ENCODE measurements at places on chromosomes 16 and 17.
A peak's percentile ranks its signal among the peaks of the same experiment; 100 is the strongest.

DNA sequence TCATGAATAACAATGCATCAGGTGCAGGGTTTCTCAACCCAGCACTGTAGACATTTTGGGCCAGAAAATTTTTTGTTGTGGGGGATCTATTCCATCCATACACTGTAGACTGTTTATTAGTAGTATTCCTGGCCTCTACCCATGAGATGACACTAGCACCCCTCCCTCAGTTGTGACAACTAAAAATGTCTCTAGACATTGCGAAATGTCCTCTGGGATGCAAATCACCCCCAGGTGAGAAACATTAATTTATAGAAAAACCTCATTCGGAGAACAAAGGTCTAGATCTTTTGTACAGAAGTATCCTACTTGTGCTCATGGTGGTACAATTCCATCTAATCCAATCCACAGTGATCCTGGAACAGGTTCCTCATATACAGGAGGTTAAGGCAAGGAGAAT lies 4.3 kb downstream of the ADAT1 start:
- DNase-seq = no peak

DNA sequence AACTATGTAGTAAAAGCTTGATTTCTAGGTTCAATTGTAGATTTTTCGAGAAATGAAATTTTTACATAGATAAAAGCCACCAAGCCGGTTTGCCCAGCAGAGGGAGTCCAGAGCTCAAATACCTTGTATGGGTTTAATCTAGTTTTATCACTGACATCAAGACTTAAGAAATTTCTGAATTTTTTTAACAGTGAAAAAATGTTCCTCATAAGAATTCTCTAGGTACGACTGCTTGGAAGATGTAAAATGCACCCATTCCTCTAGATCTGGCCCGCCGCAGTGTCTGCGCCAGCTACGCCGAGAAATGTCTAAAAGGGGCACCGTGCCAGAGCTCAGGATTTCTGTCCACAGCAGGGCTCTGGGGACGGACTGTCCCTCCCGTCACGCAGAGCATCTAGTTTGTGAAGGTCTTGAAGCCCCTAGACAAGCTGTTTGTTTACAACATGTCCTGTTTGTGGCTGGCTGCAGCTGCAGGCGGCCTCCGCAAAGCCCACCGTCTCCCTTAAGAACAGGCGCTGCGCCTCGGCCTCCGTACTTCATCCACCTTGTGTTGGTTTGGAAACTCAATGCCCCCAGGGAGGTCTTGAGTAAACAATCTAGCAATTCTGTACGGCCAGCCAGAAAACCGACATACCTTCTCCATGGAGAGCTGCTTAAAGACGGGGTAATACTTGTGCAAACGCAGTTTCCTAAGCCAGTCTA lies 24.8 kb downstream of the MAP1LC3B start:
- DNase-seq = peak; percentile 69

DNA sequence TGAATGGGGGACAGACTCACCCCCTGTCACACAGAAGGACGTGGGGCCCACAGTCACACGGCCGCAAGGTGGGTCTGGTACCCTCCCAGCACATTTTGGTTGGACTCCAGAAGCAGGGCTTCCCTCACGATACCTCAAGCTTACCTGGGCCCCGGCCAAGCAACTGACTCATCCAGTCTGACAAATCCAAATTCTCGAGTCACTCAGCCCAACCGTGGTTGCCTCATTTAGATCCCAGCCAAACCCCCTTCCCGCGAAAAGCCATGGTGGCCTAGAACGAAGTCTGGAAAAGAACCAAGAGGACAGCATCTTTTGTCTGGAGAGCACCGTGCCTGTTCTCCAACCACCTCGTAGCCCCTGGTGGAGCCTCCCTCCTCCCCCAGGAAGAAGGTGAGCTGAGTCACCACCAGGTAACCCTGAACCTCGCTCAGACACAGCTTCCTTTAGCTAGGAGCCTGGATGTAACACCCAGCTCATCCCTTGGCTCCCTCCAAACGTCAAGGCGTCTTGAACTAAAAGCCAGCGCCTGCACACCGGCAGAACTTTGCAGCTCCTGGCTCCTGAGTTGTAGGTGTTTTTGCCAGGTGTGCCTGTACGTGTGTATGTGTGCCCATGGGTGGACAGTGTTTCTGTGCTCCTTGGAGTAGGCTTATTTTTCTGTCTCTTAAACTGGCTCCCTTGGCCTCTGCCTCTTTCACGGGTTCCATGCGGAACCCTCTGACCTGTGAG lies 78.9 kb downstream of the CMIP start:
- DNase-seq = no peak

- DNase-seq = peak; percentile 75
Measured at GRCh38 chr17:45948881-45949624, 50.0 kb upstream of the STH start.

DNA sequence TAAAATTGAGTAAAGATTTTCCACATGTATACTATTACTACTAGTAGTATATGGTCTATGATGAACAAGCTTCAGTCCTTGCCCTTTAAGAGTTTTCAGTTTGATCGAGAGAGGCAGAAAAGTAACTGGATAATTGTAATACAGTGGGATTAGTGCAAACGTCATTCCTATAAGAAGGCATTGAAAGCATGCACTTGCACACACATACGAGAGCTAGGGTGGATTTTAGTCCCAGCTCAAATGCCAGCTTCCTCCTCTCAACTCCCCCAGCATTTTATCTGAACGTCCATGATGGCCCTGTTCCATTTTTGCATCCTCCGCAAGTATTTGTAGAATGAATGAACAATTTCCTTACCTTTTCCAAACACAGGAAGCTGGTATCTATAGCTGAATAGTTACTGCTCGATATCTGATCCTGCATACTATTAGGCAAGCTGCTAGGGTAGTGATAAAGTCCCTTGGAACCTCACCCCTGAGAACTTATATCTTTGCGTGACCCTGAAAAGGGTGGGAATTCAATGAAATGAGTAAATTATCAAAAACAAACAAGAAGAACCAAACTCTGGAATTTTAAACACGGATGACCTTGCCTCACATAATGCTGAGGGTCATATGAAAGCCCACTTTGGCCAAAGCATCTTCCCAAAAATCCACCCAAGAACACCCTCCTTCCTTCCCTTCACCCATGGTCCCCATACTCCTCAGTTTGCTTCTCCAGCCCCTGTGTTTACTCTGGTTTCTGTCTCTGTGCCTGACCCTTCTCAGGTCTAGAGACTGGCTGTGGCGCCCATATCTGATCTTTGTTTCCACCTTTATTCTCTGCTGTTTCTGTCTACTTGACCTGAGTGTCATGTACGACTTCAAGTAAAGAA lies 60.5 kb downstream of the TMEM100 start:
- no peak for DNase-seq

DNA sequence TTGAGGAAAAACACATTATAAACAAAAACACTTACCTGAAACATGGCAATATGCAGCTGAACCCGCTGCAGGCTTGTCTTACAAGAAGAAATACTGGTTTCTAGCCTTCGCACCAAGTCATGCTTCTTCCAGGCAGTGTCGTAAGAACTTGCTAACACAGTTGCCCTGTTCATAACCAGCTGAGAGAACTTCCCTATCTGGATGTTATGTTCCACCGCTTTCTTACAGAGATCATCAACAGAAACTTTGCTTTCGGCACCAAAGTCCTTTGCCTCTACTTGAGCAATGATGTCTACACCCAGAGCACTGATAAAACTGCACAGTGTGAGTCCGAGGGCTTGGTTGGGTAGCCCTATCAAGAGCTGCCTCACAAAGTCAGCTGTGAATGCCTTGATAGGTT lies 27.9 kb upstream of the ARL6IP1 start:
- no peak for DNase-seq

- DNase-seq = peak; percentile 52
Measured at GRCh38 chr17:42750739-42751344, 6.0 kb upstream of the EZH1 start.

DNA sequence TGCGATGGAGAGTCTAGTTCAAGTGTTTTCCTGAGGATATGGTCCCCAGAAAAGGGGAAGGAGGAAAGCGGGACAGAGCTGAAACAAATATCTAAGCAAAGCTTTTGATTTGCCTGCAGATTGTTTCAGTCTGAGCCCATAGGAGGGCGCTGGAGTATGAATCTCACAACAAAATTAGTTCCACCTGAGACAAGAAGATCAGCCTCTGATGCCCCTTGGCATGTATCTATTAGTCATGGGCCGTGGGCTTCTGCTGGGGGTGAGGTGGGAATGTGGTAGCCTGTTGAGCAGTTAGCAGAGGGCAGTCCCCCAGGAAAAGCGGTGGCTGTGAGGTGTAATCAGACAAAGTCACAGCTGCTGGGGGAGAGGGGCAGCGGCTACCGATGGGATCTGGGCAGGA lies 446.9 kb downstream of the CA10 start:
- DNase-seq = no peak

DNA sequence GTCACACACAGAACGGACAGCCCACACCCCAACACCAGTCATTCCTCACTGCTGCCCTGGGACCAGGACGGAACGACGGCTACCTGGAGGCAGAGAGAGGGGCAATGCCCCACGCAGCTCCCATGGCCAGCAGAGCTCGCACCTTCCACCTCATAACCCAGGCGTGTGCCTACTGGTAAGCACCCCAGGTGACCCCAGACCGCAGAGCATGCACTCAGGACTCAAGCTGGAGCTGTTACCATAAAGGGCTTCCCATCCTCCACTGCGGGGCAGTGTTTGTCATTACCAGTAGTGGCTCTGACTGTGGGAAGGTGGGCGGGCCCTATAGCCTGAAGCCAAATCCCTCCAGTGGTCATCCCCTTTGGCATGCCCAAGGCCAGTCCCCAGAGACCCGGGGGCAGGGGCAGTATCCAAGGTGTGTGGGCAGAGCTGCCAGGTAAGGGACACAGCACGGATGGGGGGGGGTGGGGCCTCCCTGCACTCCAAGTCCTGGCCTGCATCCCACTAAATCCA lies 4.7 kb upstream of the BCAR1 start:
- no peak for DNase-seq

GRCh38 chr16:14325502-14326401 lies 254.6 kb downstream of the MRTFB start:
- no peak for DNase-seq

DNA sequence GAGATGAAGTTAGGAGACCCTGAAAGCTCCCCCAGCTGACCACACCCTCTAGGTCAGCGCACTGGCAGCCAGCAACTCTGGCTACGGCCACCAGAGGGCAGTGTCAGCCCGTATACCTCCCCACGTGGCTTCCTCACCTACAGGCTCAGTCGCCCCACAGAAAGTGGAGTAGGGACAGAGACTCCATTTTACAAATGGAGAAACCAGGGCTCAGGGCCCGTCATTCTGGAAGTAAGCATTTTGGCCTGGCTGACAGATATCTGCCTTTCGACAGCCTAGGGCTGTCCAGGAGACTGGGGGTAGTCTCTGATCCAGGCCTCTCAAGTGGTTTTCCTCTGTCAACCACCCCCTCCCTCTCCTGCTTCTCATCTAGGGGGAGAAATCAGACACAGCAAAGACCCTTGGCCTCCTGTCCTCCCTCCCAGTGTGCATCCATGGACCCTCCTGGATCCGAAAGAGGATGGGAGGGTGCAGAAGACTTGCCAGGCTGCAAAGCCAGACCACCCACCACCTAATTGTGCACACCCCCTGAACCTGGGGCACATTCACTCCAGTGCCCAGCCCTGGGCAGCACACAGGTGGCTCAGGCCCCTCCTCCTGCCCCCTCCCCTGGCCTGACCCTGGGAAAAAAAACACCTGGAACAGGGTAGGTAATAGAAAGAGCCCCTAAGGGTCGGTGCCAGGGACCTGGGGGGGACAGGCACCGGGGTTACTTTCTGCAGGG lies 3.8 kb upstream of the HAP1 start:
- peak; percentile 94 for DNase-seq

- no peak for DNase-seq
Measured at GRCh38 chr17:71033336-71033735, 864.0 kb downstream of the KCNJ2 start.

DNA sequence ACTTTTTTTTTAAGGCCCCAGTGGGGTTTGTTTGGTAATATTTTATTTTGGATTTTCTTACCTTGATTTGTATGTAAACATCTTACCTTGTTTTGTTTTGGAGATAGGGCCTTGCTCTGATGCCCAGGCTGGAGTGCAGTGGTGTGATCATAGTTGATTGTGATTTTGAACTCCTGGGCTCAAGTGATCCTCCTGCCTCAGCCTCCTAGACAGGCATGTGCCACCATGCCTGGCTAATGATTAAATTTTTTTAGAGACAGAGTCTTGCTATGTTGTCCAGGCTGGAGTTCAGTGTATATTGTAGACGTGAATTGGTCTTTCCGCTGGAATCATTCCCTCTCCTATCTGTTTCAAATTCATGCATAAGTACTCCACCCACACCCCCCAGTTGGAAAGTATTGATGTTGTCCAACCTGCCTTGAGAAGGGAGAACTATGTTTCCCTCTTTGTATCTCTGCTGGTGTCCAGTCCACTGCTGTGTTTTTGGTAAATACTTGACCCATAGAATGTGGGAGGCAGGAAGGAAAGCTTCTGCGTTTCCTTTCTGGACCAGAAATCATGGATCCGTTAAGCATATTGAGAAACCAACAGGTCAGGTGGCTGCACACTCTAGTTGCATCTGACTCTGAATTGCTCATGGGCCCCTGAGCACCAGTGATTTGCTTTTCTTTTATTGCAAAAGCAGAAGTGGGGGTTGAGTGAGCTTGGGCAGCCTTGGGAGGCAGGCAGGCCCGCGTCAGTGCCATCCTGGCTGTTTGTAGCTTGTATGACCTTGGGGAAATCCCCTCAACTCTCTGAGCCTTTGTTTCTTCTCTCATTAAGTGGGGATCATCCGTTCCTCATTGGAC lies 25.0 kb downstream of the RMI2 start:
- DNase-seq = peak; percentile 98

DNA sequence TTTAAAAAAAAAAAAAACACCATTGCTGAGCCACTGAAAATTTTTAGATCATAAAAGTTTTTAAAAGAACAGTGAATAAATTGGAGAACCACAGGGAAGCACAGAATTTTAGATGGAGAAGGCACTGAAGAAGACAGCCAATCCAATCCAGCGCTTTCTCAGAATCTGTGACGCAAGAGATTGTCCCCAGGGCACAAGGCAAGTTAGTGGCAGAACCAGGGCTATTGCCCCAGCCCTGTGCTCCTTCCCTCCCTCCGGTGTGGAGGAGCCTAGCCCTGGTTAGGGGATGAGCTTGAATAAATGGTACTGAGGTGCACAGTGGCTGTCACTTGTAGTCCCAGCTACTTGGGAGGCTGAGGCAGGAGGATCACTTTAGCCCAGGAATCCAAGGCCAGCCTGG lies 108.3 kb downstream of the ZNF423 start:
- DNase-seq = no peak

DNA sequence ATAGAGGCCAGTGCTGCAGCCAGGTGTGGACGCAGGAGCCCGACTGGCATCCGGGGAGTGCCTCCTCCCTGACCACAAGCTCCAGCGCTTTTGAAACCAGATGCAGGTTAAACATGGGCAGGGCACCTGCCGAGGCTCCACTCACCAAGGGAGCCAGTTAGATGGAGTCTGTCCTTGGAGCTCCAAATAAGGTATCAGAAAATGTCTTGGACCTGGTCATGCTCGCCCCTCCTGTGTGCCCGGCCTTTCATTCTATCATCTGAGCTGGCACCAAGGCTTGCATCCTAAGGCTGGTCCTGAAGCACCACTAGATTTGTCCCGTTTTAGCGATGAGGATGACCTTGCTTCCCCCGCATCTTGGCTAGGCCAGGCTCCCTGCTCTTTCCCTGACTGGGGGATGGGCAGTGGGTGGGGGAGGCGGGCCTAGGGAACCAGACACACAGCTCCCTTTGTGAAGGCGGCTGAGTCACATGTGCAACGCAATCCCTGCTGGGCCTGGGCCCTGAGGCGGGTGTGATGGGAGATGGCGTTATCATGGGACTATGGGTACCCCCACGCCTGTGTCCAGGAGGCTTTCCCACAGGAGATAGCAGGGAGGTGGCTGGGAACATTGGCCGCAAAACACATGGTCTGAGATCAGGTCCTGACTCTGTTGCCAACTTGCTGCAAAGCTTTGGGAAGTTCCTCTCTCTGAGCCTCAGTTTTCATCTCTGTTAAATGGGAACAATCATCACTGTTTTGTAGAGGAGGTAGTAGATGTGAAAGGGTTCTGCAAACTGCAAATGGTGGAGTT lies 5.0 kb upstream of the ADGRG1 start:
- no peak for DNase-seq

Data from inflammatory macrophage treated with lipopolysaccharide for 1 hour (primary cell).